ENCODE measurements at places on chromosomes 3 and 15.

DNA sequence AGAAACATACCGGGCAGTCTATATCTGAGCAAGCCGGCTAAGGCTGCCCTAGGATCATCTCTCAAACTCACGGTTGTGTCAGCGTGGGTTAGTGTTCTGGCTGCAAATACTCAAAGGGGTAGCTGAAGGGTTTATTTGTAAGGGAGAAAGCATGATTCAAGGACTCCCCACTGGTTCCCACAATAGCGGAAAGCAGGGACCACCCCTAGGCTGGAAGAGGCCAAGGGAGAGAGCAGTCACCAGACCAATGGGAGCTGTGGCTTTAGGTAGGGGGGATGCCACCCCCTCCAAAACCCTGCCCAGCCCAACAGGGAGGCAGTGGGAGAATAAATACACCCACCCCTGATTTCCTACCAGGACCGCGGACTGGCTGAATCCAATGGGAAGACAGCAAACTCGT lies 7.3 kb upstream of the LMCD1 start:
- DNase-seq, result no peak

DNA sequence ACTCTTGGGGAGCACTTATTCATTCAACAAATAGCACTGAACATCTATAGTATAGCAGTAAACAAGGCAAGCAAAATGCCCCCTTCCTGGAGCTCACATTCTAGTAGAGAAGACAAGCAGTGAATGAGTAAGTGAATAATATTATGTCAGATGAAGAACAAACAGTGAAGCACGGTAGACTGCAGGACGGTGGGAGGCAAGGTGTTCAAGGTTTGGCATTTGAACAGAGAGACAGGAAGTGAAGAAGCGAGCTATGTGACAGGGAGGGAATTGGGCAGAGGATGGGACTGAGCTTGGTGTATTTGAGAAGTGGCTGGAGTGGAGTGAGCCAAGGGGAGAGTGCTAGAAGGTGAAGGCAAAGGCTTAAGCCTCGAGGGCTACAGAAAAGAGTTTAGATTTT lies 1.4 kb downstream of the CRELD1 start:
- no peak for DNase-seq

GRCh38 chr3:141237701-141238521 lies 6.3 kb downstream of the PXYLP1 start:
- no peak for DNase-seq

DNA sequence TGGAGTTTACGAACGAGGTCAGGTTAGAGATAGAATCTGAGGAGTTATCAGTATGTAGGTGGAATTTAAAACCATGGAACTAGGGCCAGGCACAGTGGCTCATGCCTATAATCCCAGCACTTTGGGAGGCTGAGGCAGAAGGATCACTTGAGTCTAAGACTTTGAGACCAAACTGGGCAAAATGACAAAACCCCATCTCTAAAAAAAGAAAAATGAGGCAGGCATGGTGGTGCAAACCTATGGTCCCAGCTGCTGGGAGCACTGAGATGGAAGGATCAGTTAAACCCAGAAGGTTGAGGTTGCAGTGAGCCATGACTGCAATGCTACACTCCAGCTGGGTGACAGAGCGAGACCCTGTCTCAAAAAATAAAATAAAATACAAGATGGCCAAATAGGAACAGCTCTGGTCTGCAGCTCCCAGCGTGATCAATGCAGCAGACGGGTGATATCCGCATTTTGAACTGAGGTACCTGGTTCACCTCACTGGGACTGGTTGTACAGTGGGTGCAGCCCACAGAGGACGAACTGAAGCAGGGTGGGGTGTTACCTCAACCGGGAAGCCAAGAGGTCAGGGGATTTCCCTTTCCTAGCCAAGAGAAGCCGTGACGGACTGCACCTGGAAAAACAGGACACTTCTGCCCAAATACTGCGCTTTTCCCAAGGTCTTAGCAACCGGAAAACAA lies 33.3 kb downstream of the ZMAT3 start:
- DNase-seq, result no peak

DNA sequence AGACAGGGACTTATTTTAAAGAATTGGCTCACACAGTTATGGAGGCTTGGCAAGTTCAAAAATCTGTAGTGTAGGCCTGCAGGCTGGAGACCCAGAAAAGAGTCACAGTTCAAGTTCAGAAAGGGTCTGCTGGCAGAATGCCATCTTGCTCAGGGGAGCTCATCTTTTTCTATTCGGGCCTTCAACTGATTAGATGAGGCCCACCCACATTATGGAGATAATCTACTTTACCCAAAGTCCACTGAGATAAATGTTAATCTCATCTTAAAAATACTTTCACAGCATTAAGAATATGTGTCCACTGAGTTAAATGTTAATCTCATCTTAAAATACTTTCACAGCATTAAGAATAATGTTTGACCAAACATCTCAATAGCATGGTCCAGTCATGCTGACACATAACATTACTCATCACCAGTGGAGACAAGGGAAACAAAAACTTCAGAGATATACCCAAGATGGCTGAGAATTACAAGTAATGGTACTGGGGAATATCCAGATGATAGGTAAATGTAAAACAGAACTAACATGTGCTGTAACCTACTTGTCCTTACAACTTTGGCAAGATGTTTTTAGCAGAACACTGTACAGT lies 74.3 kb upstream of the STAC start:
- DNase-seq, result no peak

DNA sequence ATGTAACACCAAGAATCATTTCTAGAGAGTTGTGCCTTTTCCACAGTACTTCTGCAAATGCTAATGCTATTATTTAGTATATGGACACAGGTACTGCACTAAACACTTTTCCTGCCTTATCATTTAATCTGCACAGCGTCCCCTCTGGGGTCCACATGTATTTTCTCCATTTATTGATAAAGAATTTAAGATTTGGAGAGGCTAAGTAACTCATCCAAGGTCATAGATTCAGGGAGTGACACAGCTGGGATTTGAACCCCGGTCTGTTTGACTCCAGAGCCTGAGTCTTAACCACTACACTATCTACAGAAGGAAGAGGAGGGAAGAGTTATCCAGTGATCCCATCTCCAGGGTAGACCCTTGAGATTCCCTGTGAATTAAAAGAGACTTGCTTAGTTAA lies 24.9 kb upstream of the TPRG1 start:
- no peak for DNase-seq

DNA sequence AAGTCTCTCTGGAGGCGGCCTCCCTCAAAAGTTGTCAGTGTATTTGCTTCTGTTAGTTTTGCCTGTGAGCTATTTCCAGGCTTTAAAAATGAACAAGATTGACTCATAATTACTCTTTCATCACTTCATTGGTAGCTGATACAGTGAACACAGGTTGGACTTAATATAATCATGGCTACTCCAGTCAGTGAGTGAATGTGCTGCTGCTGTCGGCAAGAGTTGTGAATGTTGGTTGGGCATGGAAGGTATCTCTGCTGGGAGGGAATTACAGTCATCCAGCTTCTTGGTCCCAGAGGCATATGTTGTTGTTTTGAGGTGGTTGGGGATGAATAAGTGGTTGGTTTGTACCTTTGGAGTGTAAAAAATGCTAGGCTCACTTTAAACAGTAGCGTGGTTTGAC lies 11.5 kb downstream of the TCF12 start:
- no peak for DNase-seq

DNA sequence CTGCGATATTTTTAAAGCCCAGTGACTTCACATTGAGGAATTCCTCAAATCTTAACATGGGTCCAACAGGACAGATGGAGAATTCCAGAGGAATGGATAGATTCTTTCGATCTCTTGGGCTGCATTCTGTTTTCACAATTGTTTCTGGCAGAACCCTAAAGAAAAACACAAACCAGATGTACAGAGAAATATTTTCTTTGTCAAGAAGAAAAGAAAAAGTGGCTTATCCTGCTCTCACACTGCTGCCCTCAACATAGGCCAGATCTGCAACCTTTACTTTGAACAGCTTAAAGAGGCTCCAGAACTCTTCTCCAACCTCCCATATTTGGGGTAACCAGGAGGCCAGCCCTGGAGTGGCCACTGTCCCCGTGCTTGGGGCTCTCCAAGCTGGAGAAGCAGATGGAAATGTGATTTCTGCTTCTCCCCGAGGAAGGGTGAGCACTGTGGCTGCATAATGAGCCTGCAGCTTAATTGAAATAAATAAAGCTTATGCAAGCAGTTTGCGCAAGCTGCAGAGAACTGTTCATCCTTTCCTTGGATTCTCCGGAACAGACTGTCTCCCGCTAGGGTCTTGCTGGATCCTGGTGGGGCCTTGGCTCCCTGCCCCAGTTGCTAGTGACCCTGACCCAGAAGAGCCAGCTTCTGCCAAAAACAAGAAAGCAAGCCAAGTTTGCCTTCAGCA lies 453.2 kb upstream of the PROK2 start:
- no peak for DNase-seq

DNA sequence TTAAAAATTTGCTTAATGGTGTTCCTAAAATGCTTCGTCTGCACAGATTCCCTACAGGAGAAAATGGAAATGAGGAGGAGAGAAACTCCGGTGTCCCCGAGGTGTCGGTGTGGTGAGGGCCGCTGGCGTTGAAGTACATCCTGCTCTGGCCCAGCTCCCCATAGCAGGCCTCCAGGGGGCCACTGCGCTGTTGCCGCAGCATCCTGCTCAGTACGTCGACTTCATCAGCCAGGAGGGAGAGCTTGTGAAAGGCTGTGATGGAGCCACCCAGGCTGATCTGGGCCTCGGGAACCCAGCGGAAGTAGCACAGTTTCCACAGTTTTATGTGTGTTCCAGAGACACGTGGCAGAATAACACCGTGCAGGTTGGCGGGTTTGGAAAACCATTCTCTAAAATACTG lies 37.8 kb downstream of the FAN1 start:
- no peak for DNase-seq

DNA sequence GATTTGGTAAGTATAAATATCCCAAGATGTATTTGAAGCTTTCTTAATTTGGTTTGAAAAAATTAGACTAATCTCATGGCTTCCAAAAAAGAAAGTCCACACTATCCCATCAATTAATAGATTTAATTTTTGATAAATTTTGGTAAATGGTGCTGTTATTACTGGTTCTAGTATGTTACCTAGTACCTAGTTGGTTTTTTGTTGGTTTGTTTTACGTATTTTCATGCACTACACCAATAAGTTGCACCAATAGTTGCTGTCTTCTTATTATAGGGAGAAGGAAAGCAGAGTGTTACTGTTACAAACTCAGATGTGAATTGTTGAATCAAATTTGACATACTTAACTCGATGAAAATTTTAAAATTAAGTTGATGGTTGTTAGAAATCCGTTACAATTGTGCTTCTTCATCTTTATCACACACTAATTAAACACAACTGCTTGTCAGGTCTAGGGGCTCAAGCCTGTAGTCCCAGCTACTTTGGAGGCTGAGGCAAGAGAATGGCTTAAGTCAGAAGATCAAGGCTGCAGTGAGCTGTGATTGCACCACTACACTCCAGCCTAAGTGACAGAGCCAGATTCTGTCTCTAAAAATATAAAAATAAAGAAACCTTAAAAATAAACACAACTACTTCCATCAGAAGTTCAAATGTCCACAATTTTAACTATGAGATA lies 23.1 kb upstream of the MBNL1 start:
- DNase-seq, result no peak

DNA sequence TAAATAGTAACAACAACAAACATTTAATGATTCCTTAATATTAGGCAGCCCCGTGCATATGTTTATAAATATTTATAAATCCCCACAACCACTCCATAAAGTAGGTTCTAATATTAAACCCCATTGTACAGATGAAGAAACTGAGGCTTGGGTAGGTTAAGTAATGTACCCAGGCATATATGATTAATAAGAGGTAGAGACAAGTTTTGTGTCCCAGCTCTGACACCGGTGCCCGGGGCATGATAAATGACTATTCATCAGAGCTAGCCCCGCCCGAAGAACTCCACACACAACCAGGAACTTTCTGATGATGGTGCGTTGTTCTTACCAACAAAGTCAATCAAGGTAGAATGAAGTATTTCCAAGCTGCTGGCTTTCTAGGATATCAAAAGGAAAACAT lies 19.4 kb downstream of the CDCP1 start:
- DNase-seq, result no peak

- DNase-seq, result no peak
Observed at GRCh38 chr15:75145027-75145841, 56.4 kb upstream of the C15orf39 start.

- no peak for DNase-seq
Observed at GRCh38 chr3:150662410-150663200, 41.1 kb downstream of the ERICH6 start.

GRCh38 chr3:60575718-60576272 lies 675.5 kb downstream of the FHIT start:
- DNase-seq, result no peak

GRCh38 chr3:152232679-152233078 lies 36.0 kb upstream of the MBNL1 start:
- no peak for DNase-seq

DNA sequence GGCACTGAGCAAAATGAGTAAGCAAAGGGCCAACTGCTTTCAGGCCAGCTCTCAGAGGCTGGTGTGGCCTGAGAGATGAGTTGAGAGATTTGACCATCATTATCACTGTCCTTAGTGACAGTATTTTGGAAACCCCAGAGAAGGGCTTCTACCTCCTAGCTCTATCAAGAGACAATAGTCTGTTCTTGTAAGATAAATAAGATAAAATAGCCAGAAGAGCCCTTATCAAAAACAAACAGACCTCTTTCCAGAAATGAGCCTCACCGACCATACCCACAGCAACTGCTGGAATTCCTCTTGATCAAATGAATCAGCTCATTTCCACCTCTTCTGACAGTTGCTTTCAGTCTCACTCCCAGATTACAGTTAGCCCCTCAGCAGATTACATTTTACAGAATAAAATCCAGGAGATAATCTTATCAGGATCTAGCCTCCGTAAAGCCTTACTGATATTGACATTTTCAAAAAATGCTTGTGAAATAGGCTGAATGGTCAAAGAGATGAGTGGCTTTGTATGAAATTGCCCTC lies 4.5 kb downstream of the HDC start:
- DNase-seq, result no peak

DNA sequence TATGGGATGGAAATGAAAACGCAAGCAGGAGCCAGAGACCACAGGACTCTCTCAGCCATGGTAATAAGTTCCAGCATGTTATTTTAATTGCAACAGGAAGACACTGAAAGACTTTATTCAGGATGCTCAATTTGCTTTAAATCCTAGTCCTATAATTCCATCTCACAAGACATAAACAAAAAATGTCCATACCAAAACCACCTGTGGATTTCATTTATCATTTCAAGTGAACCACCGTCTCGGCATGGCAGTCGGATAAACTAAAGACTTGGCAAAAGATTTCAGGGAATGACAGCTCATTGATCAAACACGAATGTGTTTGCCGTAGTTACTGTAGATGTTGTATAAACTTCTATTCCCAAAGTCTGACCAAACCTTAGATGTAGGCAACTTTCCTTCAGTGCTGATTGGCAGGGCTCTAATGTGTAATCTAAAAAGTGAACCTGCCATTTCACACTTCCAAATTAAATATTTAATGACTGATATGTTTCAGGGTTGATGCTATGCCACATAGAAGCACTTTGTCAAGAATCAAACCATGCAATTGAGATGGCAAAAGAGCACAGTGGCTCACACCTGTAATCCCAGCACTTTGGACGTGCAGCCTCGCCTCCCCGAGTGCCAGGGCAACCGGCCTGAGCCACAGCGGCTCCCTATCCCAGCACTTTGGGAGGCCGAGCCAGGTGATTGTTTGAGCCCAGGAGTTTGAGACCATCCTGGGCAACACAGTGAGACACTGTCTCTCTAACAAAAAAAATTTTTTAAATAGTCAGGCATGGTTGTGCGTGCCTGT lies 331.7 kb downstream of the MAGI1 start:
- no peak for DNase-seq
